Activated CD8-positive, alpha-beta memory T cell treated with anti-CD3 and anti-CD28 coated beads for 1 hour (primary cell): ENCODE measurements at places on chromosomes 4 and X.

DNA sequence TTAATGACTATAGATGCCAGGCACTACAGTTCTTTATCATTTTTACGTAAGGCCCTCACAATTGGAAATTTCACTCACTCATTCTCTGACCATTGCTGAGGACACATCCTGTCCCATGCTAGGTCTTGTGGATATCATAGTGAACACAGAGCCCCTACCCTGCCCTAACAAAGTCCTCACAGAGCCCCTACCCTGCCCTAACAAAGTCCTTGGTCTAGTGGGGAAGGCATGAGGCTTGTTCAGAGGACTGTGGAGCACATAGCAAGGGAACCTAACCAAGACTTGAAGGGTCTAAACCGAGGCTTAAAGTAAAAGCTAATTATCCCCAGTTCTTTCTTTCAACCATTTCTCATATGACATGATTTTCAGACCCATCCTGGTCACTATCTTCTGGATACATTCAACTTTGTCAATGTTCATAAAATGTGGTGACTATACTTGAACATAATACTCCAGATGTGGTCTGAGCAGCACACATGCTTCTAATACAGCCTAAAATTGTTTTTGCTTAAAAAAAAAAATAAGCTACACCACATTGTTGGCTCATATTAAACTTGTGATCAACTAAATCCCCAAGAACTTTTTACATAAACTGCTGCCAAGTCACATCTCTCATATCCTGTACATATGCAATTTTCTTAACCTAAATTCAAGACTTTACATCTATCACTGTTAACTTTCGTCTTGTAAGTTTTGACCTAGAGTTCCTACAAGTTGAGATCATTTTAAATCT lies 77.0 kb downstream of the GPC3 start:
- no peak for DNase-seq

DNA sequence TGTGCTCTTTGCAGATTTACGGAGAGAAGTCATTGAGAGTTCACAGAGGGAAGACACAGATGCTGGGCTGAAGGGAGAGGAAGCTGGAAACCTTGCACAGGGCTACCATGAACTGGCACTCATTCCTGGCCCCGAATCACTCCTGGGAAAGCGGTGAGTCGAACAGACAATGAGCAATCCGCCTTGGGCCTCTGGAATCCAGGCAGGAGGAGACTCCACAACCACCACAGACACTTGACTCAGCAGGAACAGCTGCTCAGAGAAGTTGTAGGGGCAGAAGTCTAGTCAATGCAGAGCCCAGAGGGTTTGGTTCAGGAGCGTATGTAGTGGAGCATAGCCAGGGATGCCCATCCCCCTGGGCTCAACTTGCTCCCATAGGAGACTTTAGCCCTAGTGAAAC lies 62.8 kb upstream of the GRIA3 start:
- DNase-seq = no peak

- no peak for DNase-seq
These were observed 104.4 kb downstream of the HHIP start for GRCh38 chr4:144750348-144750747.

GRCh38 chrX:19899217-19899788 lies 11.9 kb upstream of the SH3KBP1 start:
- DNase-seq = no peak

DNA sequence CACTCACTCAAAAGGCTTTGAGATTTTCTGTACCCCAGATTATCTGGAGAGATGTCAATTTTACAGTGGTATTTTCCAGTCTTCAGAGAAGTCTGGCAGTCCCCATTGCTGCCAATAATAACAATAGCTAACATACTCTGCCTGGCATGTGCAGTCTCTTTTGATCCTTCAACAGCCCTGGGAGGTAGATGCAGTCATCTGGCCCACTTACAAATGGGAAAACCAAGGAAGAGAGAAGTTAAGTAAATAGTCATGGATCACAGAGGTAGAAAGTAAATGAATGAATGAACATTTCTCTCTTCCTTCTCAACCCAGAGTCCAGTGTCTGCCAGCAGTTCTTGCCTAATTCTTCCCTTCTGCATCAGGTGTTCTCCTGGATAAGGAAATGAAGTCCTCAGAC lies 113.0 kb upstream of the EDNRA start:
- no peak for DNase-seq

GRCh38 chr4:157314906-157315305 lies 94.4 kb downstream of the GRIA2 start:
- DNase-seq = no peak

DNA sequence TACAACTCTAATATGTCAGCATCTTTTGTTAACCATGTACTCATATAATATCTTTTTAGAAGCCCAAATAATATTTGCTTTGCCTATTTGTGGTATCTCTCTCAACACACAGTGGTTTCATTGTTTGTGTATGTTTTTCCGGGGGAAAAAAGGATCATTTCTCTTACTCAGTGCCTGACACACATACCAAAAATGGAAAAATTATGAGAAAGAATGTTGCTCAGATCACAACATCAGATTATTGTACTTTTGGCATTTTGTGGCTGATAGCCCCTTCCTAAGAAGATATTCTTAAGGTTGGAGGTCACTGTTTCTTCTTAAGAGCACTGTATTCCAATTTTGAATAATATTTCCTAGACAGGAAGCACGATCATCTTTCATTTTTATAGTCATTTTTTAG lies 93.6 kb downstream of the PDLIM5 start:
- no peak for DNase-seq

GRCh38 chrX:2320580-2321327 lies 180.0 kb downstream of the DHRSX start:
- DNase-seq = no peak

DNA sequence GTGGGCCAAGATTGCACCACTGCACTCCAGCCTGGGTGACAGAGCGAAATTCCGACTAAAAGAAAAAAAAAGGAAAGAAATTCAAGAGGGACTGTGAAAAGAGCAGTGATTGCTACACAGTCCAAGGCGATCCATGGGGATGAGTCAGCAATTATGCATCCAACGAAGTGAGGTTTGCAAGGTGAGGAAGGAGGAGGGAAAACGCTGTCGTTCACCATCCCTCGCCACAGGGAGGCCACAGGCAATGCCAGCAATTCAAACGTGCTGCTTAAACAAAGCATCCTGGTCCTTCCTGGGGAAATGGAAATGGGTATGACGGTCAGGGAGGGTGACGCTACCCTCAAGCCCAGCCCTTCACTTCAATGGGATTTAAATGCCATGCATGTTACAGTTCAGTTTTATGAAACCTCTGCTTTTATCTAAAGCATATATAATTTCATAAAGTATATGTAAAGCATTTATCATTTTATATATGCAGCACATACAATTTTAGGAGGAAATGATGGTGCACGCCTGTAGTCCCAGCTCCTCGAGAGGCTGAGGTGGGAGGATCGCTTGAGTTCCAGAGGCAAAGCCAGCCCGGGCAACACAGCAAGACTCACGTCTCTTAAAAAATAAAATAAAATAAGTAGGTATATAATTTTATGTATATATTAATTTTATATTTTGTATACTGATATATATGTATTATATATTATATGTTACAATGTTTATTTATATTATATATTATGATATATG lies 108.7 kb downstream of the DHRSX start:
- no peak for DNase-seq
